Stimulated activated CD4-positive, alpha-beta T cell treated with anti-CD3 and anti-CD28 coated beads, TNF-alpha, amount 100 ng/mL, for 48 hours (primary cell): ENCODE measurements at places on chromosomes 16 and 17.

GRCh38 chr17:82898976-82899514 lies 59.2 kb upstream of the ZNF750 start:
- DNase-seq, result no peak

DNA sequence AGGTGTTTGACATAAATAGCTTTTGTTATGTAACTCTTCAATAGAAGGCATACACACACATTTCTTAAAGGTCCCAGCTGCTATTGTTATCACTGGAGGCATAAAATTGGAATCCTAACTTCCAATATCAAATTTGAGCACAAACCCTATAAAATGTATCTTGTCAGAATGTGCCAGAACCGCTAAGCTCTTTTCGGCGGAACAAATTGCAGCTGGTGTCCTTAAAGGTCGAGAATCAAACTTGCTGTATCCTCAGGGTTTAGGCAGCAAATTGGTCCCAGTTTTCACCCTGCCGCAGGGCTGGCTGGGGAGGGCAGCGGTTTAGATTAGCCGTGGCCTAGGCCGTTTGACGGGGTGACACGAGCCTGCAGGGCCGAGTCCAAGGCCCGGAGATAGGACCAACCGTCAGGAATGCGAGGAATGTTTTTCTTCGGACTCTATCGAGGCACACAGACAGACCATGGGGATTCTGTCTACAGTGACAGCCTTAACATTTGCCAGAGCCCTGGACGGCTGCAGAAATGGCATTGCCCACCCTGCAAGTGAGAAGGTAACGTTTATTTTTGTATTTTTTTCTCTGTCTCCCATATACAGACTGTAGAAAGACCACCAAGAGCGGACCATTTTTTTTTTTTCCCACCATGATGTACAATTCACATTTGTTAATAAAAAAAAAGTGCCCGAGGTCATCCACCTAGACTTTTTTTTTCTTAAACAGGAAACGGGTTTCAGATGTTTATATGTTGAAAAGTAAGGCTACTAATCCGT lies 297.1 kb downstream of the IRF8 start:
- no peak for DNase-seq

- peak; percentile 61 for DNase-seq
Observed at GRCh38 chr17:58317421-58318064, 11.1 kb downstream of the TSPOAP1 start.

GRCh38 chr17:81966343-81967243 lies 5.6 kb upstream of the NOTUM start:
- DNase-seq, result no peak

DNA sequence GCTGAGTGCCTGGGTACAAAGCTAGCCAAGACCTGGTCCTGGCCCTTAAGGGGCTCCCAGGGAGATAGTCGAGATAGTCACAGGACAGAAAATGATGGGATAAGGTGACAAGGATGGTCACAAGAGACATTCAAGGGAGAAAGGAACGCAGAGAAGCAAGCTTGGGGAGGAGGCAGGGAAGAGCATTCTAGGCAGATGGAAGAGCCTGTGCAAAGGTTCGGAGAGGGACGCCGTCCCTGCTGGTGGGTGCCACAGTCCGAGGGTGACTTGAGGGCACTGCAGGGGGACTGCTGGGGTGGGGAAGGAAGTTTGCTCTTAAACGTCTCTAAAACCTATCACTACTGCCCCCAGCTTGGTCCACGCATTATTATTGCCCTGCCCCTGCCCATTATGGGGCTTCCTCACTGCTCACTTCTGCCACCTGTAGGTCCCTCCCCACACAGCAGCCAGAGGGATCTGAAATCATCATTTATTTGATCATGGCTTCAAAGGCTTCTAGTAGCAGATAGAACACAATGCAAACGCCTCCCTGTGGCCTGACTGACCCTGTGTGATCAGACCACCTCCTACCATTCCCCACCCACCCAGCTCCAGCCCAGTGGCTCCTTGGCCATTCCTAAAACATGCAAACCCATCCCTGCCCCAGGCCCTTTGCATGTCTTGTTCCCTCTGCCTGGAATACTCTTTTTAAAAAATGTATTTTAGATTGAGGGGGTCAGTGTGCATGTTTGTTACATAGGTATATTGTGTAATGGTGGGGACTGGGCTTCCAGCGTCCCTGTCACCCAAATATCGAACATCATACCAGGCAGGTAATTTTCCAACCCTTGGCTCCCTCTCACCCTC lies 60.3 kb downstream of the RMI2 start:
- peak; percentile 43 for DNase-seq

DNA sequence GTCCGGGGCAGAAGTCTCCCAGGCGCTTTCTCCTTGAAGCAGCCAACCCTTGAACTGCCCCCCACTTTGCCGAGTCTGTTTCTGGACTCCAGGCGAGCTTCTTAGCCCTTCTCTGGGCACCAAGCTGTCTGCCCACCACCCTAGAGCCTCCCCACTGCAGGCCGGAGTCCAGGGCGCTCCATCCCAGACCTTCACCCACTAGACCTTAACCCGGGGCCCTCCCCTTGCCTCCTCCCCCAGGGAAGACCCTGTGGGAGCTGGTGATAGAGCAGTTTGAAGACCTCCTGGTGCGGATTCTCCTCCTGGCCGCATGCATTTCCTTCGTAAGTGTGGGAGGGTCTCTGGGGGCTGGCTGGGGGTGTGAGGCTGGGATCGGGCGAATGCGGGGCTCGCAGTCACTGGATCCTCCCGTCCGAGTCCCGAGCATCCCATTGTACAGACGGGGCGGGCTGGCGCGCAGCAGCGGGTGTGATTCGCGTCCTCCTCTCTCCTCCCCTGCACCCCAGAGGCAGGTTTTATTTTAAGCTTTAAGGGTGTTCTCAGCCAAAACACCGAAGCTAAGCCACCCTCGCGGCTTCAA lies 1.1 kb downstream of the ATP2A1 start:
- no peak for DNase-seq

- DNase-seq, result no peak
Observed at GRCh38 chr17:8520981-8521380, 85.3 kb downstream of the NDEL1 start.

DNA sequence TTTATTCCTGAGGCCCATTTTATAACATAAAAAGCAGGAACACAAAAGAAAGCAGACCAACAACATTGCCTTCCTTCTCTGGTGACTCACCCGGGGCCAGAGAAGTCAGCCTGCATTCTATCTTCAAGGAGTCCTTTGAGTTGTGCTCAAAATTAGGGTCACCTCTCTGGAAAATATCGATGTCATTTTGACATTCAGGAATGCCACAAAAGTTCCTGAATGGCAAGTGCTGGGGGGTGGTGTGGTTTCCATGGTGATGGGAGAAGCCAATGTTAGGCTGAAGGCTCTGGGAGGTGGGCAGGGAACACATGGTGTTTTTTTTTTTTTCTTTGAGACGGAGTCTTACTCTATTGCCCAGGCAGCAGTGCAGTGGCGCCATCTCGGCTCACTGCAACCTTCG lies 159.6 kb downstream of the HAPSTR1 start:
- DNase-seq, result no peak

DNA sequence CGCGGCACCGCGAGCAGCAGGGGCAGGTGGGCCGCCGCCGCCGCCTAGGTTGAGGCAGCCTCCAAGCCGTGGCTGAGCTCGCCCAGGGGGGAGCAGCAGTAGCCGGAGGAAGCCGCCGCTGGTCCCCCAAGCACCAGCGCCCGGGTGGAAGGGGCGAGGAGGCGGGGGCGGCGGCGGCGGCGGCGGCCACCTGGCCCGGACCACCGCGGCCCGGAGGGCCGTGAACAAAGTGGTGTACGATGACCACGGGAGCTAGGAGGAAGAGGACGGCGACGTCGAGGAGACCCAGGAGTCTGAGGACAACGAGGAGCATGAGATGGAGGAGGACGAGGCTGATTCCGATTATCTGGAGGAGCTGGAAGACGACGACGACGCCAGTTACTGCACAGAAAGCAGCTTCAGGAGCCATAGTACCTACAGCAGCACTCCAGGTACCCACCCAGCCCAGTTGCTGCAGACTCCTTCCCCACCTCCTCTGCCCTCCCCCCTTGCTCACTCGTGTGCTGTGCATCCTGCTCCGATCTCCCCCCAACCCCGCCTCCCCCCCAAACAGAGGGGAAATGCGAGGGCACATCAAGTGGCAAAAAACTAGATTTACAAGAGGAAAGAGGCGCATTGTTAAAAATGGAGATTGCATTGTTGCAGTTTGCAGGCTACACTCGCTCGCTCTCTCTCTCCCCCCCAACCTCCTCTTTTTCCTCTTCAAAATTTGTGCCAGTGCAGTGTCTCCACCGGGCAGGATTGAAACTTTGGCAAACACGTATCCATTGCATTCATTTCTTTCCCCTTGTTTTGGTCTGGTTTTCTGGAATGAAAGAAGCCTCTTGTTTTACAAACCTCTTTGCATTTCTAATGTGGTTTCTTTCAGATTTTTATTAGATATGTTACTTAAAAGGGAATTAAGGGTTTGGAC lies 41.8 kb upstream of the AMZ2 start:
- DNase-seq, result no peak

DNA sequence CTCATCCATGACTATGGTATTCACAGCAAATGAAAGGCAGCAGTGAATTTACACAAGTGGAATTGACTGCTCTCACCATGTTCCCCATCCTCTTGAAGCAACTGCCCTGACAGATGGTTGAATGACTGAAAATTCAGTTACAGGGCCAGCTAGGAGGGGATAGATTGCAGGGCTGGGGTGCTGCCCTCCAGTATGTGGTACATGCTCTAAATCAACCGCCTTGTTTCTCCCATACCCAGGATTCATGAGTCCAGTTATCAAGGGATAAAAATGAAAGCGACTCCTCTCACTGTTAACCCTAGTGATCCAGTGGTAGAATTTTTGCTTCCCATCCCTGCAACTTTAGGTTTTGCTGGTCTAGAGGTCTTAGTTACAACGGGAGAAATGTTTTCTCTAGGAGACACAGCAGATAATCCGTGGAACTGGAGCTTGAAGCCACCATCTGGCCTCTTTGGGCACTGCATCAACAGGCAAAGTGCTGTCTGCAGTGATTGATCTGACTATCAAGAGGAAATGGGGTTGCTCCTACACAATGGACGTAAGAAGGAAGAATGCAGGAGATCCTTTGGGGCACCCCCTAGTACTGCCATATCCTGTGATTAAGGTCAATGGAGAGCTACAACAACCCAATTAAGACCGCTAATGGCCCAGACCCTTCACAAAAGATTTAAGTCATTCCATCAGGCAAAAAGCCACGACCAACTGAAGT lies 32.0 kb downstream of the SCPEP1 start:
- DNase-seq, result peak; percentile 35

- DNase-seq, result no peak
Observed at GRCh38 chr16:31111881-31112466, 3.8 kb downstream of the BCKDK start.

GRCh38 chr17:33322063-33322462 lies 29.0 kb upstream of the ASIC2 start:
- DNase-seq, result no peak

GRCh38 chr17:21302711-21303425 lies 18.4 kb downstream of the MAP2K3 start:
- no peak for DNase-seq

DNA sequence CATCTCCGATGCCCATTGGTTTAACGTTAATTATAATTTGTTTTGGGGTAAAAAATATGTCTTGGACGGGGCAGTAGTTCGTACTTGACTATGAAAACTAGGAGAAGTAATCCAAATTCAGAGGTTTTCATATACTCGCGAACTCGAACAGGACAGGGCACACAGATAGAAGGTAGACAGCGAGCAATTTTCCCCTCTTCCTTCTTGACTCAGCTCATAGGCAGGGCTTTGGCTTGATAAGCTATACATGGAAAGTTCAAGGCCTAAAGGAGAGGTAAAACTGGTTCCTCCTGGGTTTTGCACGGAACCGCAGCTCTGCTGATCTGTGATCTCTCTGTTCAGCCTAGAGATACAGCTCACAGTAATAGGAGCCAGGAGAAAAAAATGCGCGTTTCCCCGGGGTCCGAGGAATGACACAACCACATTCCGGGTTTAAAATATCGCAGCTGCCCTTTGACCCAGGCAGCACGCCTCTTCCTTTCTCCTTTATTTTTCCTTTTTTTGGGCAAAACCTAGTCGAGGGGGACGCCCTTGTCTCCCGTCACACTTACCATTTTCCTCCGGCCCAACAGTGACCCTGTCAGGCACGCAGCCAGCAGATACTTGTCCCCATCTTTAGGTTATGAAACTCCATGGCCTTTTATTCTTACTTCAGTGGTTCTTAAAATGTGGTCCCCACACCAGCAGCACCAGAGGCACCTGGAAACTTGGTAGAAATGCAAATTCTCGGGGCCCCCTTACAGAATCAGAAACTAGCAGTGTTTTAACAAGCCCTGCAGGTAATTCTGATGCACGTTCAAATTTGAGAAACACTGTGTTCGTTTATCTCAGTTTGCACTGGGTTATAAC lies 1.7 kb upstream of the LASP1 start:
- DNase-seq, result no peak

DNA sequence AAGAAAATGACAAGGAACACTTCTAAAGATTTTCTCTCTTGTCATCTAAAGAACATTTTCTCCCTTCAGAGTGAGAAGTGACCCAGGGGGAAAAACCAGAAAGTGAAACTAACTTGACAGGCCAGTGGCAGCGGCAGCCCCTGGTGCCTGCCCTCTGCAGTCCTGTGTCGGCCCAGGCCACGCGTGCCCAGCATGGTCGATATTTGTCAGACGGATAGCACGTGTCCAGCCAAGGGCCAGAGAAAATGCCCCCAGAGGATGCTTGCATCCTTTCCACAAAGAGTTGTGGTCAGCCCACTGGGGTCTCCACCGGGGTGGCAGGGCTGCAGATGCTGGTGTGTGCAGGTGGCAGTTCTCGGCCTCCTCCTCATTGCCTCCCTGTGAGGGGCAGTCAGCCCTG lies 176.6 kb downstream of the RAB11FIP4 start:
- no peak for DNase-seq

GRCh38 chr16:77306075-77306474 lies 106.9 kb downstream of the SYCE1L start:
- no peak for DNase-seq

DNA sequence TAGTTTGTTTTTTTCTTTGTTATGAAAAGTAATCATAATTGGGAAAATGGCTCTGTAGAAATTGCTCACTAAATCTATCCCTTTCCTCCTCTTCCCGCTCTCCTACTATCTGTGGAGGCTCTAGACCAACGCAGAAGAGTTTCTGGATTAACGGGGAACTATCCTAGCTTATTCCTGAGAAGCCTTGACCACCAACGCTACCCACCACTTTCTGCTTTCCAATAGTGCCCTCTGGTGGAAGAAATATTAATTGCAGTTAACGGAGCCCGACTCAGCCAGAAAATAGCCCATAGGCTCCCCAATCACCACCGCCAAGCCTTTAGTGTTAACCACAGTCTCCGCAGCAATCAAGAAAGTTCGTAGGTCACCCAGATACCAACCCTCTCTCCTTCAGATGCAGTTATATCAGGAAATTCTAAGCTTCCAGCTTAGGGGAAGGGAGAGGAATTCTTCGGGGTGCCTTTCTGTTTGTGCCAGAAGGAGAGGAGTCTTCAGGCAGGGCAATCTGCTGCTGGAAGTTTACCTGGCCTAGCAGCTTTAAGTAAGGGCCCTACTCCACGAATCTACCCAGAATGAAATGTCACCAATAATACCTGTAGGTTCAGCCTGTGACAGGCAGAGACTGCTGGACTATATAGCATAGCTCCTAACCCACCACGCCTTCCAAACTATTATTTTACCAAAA lies 23.0 kb upstream of the NSRP1 start:
- peak; percentile 41 for DNase-seq
